ENCODE measurements at places on chromosomes 12 and 14.

DNA sequence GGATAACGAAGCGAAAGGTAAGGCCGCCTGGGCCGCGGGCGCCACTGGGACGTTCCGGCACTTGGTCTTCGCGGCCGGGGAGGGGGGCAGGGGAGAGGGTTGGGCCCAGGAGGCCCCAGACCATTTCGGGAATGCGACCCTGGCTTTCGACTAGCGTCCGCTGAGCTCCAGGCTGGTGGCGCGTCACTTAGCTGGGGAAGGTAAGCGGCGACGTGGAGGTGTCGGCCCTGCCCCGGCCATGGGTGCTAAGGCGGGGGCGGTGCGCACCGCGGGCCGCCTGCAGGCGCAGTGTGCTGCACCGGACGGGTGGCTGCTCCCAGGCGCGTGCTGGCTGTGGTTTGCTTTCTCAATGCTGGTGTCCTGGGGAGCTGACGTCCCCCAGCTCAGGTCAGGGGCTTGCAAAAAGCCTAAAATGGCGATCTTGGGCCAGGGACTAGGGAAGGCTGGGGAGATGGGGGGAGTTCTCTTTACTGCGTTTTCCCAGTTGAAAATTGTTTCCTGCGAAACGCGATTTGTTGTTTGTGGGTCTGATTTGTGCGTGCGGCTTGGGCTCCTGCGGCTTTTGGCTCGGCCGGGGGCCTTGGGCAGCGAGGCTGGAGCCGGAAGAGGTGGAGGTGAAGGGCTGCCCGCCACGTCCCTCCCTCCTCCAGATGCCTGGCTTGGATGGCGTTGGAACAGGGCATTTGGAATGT, 1.2 kb downstream of the HOXC10 start:
- DNase-seq: no peak

DNA sequence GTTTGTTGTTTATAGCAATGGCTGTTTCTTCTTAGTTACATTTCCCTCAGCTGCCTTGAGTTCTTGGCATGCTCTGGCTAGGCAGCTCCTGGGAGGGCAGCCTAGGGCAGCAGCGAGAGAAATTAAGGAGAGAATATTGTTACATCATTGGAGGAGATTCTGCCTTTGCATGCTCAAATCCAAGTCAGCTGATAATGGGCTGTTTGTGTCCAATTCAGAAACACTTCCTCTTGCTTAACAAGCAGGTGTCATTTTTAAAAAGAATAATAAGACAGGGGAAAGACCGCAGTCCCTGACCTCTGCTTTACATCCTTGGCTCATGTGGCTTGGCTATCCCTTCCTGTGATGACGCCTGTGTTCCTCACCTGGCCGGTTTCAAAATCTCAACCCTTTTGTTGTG, 76.9 kb downstream of the ESR2 start:
- DNase-seq: no peak

GRCh38 chr12:5480218-5480937, 48.5 kb downstream of the NTF3 start:
- DNase-seq: no peak

GRCh38 chr14:55302367-55303124, 31.3 kb downstream of the FBXO34 start:
- DNase-seq: no peak

- DNase-seq: no peak
These were observed 78.6 kb downstream of the CCDC60 start for GRCh38 chr12:119412811-119413794.

DNA sequence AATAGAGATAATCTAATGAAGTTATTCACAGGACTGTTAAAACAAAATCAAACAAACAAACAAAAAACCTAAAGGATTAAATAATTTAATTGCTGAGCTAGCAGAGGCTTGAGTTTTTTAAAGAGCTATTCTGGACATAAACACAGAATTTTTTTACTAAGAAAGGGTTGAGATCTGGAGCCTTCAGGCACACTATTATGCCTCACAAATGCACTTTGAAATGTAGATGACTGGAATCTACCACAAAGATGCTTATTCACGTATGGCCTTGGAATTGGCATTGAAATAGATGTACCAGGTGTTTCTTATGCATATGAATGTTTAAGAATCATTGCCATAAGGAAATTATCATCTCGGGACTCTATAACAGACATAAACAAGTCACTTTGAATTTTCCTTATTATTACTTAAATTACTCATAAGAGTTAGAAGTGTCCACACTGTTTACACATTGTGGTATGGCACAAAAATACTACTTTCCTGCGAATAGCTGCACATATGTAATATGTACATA, 21.6 kb downstream of the PUS7L start:
- no peak for DNase-seq

DNA sequence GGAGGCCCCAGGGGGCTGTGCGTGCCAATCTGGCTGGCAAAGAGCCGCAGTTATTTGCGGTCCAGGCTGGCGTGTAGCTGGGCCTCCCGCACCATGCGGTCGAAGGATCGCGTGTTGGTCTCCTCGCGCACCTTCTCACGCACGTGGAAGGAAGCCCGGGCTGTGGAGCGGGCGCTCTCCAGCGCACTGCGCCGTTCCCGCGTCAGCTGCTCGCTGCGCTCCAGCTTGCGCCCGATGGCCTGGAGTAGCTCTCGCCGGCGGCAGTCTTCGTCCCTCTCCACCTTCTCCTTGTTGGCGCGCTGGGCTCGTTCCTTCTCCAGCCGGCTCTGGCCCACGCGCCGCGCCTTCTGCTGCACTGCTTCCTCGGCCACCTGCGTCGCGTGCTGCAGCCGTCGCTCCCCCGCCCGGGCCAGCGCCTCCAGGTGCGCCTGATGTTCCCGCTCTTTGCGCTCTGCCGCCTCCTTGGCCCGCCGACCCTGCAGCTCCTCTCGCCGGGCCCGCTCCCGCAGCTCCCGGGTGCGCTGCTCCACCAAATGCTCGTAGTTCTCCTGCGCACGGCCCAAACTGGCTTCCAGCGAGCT, 3.1 kb downstream of the CCDC177 start:
- DNase-seq: no peak

DNA sequence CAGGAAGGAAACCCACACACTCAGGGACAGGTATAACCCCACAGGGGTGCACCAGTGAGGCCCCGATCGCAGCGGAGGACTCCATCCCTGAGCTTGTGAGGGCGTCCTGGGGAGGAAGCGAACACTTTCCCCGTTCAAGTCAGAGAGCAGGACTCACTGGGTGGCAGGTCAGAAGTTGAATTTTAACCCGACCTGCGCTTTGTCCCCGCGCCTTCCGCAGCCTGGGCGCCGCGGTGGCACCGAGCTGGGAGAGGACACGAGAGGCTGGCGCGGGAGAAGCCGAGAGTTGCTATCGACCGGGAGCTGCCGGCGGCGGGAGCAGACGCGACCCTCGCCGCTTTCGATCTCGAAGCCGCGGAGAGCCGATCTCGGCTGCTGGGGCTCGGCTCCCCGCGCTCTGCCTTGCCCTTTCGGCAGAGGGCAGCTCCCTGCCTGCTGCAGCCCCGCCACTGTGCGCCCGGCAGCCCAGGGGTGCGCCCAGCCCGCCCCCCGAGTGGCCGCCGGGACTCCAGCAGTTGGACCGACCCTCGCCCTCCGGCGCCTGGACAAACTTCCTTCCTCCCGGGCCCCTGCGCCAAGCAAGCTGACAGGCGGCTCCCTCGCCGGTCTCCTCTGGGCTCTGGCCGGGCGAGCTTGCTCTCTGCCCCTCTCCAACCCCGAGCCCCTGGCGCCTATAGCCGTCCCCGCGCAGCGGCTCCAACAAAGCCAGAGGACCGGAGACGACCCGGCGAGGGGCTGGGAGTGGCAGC, 918 bp downstream of the LIN7A start:
- no peak for DNase-seq

DNA sequence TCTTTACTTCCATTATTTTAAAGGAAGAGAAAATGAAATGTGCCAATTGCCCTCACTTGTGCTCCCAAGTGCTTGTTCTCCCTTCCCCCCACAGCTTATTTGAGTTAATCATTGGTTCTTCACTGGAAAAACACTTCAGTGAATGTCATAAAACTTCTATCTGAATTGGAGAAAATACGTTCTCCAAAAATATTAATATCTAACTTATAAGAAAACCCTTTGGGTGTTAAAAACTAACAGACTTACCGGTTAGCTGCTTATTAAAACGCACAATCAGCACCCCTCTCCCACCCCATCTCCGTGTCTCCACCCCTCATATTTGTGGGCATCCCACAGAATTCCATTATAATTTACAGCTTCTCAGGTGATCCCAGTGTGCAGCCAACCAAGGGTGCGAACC, 31.7 kb downstream of the PLEKHA5 start:
- DNase-seq: no peak

DNA sequence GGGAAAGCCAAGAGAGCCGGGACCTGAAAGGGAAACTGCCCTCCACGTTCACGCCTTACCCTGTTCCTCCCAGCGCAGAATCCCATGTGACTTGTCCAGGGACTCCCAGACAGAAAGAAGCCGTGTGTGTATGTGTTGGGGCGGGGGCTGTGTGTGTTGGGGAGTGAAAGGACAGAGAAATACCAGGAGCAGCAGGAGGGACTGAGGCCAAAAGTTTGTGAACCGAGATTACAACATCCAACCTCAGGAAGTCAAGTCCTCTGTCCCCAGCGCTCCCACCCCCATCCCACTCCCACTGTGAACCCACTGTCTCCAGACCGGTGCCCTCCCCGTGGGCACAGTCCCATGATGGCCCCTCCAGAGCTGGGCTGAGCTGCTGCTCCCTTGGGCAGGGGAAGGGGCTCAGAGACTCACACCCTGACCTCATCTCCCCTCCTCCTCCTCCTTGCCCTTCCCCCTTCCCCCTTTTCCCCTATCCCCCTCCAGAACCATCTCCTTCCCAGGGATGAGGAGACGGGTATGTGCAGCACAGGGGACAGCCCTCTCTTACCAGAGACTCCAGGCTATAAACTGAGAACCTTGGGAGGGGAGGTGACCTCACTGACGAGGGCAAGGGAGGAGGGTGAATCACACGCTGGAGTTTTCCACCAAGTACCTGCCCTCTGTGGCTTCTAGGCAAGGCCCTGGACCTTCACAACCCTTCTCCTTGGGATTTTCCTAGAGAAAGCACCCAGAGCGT, at the start of gene SLC6A12:
Gene SLC6A12, minus strand, starts transcription at position 155 of the 739 bp plus-strand sequence. CDS start 4,171 bp downstream, outside the sequence.
- no peak for DNase-seq

DNA sequence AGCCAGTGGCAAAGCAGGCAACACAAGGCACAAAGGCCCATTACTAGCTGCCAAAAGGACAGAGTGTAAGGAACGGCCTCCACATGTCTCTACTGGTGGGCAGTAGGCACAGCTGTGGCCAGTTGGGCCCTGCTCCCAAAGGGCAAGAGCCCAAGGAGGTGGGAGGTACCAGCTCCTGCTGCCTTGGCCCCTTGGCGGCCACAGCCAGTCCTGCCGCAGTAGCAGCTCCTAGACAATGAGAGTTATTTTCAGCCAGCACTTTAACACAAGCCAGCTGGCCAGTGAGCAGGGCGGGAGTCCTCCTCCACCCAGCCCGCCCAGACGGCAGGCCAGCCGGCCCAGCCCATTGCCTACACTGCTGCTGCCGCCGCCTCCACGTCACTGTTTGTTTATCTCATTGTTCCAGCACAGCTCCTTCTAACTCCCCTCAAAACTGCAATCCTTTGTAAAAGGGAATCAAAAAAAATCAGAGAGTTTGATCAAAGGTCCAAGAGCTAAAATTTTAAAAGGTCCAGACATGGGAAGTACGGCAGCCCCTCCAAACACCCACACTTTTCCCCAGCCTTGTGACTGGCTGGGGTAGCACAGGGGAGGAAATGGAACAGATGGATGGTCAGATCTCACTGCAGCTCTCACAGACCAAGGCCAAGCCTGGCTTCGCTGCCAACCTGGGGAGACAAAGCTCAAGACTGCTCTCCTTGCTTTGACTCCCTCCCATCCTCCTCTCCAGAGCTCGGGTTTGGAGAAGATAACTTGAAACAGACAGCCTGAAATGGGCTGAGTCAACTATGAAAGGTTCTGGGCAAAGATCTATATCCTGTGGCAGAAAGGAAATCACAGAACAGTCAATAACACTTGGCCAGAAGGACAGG, 33.5 kb downstream of the FMNL3 start:
- no peak for DNase-seq

DNA sequence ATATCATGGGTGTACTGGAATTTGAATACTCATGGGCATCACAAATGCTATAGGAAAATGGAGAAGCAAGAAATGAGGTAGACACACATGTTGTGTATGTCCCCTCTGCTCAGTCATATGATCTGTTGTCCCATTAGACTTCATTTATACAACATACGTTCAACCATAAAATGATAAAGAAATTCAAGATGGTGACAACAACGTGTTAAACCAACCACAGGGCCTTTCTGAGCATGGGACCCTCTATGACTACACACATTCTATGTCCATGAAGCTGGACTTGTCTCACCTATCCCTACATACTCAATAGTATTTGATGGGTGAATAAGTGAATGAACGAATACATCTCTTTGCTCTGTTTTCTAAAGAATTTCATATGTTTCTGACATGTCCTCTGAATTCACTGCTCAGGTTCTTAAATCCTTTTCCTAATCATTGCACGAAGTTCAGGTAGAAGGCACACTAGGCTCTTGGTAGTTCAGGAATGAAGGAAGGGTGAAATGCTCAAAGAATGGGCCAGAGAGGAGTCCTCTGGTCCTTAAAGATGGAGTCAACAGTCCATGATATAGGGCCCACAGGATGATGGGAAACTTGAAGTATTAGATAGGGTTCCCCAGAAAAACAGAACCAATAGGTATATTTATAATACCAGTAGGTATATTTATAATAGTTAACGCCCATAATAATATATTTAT, 105.7 kb upstream of the PPM1H start:
- no peak for DNase-seq

- no peak for DNase-seq
These were observed 22.3 kb upstream of the EPS8 start for GRCh38 chr12:15811214-15812127.

DNA sequence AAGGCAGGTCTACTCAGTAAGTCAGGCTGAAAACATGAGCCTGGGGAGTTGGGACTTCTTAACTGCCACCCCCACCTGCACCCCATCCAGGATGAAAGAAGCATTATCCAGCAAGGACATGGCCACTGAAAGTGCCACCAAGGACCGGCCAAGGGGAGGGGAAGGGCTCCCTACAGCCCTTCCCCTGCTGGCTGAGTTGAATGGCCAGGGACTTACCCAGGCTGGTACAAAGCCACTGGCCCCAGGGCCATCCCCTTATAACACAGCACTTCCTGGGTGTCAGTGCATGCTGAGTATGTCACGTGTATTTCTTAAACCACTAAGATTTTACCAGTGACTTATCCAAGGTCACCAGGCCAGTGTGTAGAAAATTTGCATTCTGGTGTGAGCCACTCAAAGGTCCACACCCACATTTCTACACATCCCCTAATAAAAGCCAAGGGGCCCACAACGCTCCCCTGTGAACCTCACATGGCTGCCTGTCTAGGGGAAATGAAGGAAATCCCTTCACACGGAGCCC, 29.3 kb upstream of the ZFP36L1 start:
- DNase-seq: no peak
